ENCODE measurements at places on chromosomes 3 and 15.

DNA sequence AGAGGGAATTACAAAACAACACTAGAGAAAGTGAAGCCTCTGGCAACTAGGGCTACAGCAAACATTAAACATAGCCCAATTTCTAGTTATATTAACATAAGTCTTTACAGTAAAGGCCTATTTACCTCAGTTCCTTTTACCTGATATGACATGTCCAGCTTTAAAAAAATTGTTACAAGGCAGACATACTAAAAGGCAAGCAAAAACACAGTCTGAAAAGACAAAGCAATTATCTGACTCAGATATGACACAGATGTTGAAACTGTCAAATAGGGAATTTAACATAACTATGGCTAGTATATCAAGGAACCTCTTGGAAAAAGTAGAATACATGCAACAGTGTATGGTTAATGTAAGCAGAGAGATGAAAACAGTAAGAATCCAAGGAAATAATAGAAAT lies 238.6 kb downstream of the RAP2B start:
- DNase-seq: no peak

GRCh38 chr15:99982662-99983061 lies 249.4 kb upstream of the LYSMD4 start:
- no peak for DNase-seq

GRCh38 chr3:39024497-39024896 lies 27.2 kb downstream of the SCN11A start:
- no peak for DNase-seq

- DNase-seq: no peak
Measured at GRCh38 chr3:156368189-156368588, 186.7 kb downstream of the SSR3 start.
